ENCODE measurements at places on chromosomes 4 and X.

GRCh38 chr4:175282407-175282806, 364.2 kb downstream of the ADAM29 start:
- DNase-seq, result no peak

GRCh38 chr4:73583666-73584065, 36.6 kb downstream of the RASSF6 start:
- no peak for DNase-seq

DNA sequence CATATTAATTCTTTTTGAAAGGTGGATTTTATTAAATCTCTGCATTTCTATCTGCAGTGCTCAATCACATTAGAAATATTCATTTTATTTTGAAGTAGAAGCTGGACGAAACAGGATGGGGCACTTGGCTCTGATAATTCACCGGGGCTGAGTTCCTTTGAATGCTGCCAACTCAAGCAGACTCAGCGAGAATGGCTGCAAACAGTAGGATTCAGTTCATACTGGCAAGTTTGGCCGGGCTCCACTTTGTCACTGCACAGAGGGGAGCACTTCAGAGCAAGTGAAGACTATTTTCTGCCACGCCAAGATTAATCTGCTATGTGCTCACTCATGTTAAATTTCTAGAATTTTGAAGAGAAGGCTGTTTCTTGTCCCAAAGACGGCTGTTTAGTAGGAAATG, 30.7 kb upstream of the KLHL8 start:
- DNase-seq, result no peak

DNA sequence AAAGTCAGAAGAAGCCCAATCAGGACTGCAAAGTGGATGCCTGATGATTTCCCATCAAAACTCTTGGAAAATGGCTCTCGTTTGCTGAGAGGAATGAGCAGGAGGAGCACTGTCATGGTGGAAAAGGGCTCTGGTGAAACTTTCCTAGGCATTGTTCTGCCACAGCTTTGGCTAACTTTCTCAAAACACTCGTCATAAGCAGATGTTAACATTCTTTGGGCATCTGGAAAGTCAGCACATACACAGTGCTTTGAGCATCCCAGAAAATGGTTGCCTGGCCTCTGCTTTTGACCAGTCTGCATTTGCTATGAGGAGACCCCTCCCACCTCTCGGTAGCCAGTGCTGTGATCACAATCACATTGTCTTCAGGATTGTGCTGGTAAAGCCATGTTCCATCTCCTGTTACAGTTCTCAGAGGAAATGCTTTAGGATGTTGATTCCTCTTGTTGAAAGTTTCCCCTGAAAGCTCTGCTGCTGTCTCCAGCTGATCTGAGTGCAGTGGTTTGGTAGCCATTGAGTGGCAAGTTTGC, 25.2 kb upstream of the TBC1D14 start:
- DNase-seq, result no peak

DNA sequence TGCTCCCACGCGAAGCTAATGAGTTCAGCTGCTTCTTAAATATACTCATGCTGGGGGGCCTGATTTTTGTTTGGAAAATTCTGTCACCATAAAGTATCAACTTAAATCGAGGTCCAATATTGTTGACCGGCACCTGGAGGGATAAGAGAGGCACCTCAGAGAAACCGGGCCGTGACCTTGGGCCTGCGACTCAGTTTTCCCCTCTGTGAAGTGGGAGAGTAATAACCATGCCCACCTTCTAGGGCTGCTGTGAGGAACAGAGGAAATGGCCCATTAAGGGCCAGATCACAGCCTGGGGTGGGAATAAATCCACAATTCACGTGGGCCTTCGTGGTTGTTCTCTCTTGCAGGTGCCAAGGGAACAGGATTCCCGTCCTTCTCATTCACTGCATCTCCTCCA, 39.4 kb downstream of the ZBTB49 start:
- no peak for DNase-seq

DNA sequence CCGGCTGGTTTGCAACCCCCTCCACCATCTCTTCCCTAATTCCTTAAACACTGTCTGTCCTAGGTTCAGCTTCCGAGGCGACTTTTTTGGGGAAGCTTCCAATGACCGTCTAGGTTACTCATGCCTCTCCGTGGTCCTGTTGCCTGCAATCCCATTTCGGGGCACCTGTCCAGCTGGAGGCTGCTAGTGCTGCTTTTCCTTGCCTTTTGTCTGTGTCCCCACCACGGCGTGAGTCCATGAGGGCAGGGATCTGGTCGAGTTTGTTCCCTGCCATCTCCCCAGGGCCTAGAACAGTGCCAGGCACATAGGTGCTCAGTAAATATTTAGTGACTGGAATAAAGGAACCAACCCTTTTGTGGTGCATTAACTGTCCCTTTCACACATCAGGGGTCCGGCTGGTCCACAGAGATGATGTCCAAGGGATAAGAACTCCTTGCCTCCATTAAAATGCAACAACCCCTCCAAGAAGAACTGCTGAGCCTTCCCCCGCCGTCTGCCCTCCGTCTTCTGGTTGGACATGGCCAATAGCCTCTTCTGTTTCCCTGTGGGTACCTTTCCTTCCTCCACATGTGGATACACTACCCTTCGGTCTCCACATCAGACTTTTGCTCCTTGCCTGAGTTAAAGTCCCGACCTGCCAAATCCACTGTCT, 5.7 kb upstream of the SORCS2 start:
- no peak for DNase-seq

DNA sequence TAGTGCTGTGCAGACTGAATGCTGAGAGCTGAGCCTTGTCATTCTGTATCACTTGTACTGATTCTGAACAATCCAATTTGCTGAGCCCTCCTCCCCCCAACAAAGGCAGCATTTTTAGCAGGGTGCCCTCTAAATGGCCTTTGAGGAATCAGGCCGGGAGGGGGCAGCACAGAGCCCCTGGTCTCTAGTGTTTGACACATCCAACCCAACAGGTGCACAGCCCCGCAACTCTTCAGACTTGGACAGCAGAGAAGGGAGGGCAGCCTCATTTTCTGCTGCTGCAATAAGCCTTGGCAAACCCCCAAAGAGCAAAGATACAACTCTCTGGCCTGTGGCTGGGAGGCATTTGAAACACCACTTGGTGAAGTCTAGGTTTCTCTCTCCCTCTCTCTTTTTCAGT, 3.4 kb downstream of the ATP1B4 start:
- peak; percentile 29 for DNase-seq

DNA sequence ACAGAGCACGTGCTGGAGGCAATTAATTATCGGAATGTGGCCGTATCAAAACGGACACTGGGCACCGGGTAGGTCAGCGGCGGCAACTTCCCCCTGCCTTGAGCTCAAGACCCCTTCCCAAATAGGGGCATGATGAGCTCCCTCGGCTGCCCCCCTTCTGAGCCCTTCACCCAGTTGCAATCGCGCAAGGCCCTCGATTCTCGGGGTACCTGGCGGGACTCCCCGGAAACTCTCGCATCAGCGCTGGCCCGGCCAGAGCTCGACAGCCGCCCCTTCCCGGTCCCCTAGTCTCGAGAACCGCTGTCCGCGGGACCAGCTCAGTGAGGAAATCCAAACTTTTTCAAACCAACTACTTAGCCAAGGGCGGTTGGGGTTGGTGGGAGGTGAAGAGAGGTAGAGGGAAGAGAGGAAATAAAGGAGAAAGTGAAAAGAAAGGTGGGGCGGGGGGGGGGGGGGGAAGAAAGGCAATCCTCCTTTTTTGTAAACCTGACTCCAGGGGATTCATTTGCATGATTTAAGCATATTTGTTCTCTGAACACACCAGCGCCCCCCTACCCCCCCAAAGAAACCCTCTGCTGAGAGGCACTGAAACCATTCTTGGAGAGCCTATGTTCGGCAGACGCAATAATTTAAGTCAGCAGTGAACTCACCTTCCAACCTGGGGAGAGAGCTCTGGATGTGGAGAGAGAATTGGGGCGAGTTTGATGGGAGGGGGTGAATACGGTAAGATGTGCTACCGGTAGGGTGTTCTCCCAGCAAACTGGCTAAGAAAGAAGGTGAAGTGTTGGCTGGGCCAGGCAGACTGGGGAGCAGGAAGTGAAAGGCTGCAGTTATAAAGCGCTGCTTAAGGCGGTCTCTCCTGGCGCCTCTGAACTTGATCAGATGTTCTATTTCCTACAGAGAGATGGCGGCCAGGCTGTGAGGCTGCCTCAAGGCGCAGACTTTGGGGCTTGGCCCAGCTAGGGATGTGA, 2.0 kb upstream of the ZIC3 start:
- DNase-seq, result no peak

DNA sequence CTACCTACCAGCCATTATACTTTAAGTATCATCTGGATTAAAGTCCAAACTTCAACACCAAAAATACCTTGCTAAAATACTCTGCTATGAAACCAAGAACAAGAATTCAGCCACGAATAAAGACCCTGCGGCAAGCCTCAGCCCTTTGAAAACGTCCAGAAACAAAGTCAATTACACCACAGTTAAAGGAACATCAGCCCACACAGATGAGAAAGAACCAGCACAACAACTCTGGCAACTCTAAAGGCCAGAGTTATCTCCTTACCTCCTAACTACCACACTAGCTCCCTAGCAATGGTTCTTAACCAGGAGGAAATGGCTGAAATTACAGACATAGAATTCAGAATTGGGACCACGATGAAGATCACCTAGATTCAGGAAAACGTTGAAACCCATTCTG, 23.4 kb downstream of the ABCB7 start:
- DNase-seq, result no peak

- DNase-seq, result no peak
Observed at GRCh38 chr4:169601016-169601771, 11.2 kb downstream of the NEK1 start.

- DNase-seq, result no peak
Observed at GRCh38 chrX:1610736-1611135, 4.1 kb upstream of the ASMT start.

DNA sequence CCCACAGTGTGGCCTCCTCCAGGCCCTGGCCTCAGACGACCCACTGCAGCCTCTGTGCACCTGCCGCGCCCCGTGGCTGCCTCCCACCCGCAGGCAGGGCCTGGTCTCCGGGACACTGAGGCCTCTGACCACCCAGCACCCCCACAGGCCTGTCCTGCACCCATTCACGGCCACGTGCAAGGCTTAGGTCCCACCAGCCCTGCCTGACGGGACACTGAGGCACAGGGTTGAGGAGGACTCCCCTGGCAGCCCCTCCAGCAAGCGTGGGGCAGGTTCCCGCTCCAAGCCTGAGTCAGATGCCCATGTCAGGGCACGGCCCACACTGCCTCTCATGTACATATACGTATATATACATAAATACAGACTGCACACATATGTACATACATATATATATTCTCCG, 23.5 kb downstream of the NELFA start:
- DNase-seq, result no peak

DNA sequence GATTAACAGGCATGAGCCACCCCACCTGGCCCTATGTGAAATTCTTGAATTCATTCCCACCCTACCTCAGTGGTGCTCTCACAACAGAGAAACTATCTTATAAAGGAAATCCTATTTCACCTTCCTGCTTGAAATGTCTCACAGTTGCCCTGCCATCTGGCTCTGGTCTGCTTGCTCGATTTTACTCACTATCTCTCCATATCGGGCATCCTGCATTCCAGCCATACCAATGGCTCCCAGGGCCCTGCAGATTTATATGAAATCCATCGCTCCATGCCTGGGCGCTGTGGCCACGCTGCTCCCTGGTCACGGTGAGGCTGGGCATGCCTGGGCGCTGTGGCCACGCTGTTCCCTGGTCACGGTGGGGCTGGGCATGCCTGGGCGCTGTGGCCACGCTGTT, 15.8 kb downstream of the SORBS2 start:
- DNase-seq, result no peak

- DNase-seq, result no peak
Observed at GRCh38 chr4:3226467-3226866, 22.5 kb upstream of the MSANTD1 start.

DNA sequence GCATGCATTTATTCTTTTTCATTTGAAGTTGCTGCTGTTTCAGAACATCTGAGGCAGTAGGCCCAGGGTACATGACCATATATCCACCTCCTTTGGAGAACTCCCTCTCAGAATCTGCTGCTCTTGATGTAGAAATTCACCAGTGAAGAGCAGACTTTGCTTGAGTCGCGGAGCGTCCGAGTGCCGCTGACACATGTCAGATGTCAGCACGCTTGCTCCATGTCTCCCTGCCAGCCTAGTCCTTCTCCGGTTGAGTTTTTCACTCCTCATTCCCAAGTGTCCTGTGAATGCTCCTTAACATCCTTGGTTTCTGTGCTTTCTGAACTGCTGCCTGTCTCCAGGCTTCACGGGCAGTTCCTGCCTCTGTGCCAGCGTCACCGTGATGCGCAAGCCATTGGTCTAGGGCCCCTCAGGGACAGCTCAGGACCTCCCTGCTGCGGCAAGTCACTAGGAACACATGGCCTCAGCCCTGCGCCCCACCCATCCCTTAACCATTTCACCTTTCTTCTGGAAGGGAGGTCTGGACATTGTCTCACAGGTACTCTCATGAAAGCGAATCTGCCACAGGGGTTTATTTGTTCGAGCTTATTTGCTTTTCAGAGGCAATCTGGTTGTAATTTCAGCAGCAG, 93.1 kb upstream of the RBPJ start:
- no peak for DNase-seq

DNA sequence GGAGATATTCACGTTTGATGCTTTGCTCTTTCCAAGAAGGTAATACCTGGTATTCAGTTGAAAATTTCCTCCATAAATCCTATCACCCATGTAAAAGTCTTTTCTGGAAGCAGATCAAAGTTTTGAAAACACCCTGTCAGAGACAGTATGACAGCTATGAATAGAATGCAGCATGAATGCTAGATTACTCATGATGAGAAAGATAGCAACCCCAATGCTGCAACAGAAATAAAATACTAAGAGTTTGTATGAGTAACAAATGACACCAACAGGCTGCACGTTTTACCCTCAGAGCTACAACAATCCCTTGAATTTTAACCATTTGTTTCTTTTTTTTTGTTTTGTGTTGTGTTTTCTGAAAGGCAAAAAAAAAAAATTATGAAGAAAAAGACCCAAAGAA, 108.6 kb downstream of the ARHGAP6 start:
- DNase-seq, result no peak

- DNase-seq, result no peak
Observed at GRCh38 chr4:147964266-147964880, 232.5 kb downstream of the ARHGAP10 start.

DNA sequence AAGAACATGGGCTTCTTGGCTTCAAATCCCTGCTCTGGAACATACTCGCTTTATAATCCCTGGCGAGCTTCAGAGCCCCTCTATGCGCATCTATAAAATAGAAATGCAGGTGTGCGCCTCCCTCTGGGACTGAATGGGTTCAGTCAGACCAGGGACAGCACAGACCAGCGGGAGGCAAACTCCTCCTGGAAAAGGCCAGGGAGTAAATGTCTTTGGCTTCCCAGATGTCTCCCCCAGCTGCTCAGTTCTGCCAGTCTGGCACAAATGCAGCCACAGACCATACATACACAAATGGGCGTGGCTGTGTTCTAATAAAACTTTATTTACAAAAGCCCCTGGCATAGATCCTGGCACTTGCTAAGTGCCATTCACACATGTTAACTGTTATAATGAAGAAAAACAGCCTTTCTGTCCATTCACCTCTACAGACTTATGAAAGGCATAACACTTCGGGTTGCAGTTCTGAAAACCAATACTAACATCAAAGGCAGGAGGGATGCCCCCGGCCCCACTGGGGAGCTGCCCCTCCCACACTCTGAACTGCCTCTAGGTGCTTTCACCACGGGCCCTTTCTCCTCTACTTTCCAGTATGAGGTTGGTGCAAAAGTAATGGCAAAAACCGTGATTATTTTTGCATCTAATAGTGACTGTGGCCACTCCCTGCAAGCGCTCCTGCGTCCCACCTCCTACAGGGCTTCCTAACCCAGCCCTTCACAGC, 4.6 kb downstream of the JAKMIP1 start:
- no peak for DNase-seq

- DNase-seq, result no peak
Observed at GRCh38 chr4:176191974-176192373, 3.4 kb downstream of the SPATA4 start.

GRCh38 chrX:28487818-28488217, 99.4 kb upstream of the IL1RAPL1 start:
- no peak for DNase-seq

- DNase-seq, result no peak
Observed at GRCh38 chr4:148405161-148405893, 36.9 kb downstream of the NR3C2 start.

Data from GM13976 (cell line).